Heart left ventricle (tissue), 16 donors: ENCODE measurements at places on chromosomes 1 and 21. TPM values are rescaled to one million over a fixed set of nuclear protein-coding genes. Genes with fewer than 3 reads are reported as not detected.

GRCh38 chr1:220119043-220119512 is 25.1 kb downstream of the IARS2 start:
- H3K27me3 ChIP-seq = no peaks in the 10 kb centered on the region
- H3K36me3 ChIP-seq = peaks cover 8% of the 10 kb centered on the region
- no peak overlapping the region for H3K4me3 ChIP-seq

GRCh38 chr1:16215882-16216753 is 3.7 kb upstream of the ARHGEF19 start:
- H3K27ac ChIP-seq = peak overlapping the region; percentile 58
- DNase-seq = peak; percentile 93
- H3K27me3 ChIP-seq = no peaks in the 10 kb centered on the region
- no peaks in the 10 kb centered on the region for H3K36me3 ChIP-seq

DNA sequence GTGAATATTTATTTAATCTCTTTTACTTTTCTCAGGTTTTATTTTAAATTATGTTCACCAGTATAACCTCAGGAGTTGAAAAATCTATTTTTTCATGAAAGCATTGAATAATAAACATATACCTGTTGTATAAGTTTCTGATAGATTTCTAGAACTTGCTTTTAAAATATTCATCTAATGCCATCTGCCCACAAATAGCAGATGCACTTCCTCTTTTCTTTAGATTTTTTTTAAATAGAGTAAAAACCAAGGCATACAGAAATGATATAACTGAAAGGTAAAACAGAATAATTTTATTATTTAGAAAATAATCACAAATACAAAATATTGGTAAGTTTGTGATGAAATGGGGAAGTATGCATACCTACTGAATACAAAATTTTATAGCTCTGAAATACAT is 130.7 kb upstream of the PRMT6 start:
- no peak overlapping the region for H3K27ac ChIP-seq
- no peaks in the 10 kb centered on the region for H3K27me3 ChIP-seq
- H3K4me3 ChIP-seq = no peak overlapping the region

- no peak overlapping the region for H3K4me3 ChIP-seq
- no peaks in the 10 kb centered on the region for H3K4me1 ChIP-seq
- no peaks in the 10 kb centered on the region for H3K36me3 ChIP-seq
- no peaks in the 10 kb centered on the region for H3K27me3 ChIP-seq
- H3K27ac ChIP-seq = peak overlapping the region; percentile 95
Observed at GRCh38 chr1:58905126-58905490, 121.3 kb upstream of the JUN start.

DNA sequence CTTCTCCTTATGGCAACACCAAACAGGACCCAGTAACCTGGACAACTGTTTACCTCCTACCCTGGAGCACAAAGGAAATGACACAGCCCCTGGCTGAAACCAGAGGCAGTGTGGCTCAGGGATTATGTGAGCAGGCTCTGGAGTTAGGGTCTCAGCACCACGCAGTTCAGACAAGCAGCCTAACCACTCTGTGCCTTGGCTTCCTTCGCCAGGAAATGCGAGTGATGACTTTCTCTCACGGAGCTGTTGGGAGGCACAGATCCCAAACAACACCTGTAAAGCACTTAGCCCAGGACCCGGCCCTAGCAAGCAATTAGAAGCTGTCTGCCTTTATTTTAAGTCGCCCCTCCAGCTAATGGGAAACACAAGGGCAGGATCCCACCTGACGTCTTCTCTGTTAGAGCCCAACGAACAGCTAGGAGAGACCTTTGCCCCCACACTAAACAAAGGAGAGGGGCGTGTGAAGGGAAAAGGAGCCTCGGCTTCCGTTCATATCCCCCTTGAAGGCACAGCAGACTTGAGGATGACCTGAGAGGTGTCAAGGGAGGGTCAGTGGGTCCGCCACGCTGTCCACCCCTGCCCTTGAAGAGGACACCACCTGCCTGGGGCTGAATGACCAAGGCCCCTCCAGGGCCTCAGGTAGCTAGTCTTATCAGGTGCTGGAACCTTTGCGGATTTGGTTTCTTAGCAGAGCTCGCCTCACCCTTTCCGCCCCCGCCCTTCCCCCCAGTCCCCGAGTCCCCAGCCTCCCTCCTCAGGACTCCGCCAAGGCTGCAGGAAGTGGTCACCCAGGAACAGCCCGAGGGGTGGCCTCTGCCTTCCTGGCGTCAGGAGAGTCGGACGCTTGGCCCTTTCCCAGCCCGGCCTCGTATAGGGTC is 860 bp downstream of the TMEM63A start:
- no peaks in the 10 kb centered on the region for H3K27me3 ChIP-seq
- peaks cover 49% of the 10 kb centered on the region for H3K4me1 ChIP-seq
- H3K36me3 ChIP-seq = no peaks in the 10 kb centered on the region
- peak overlapping the region; percentile 85 for H3K4me3 ChIP-seq
- peak overlapping the region; percentile 82 for H3K27ac ChIP-seq

- no peak overlapping the region for H3K4me3 ChIP-seq
- DNase-seq = no peak
- H3K27ac ChIP-seq = no peak overlapping the region
- no peaks in the 10 kb centered on the region for H3K4me1 ChIP-seq
- no peaks in the 10 kb centered on the region for H3K36me3 ChIP-seq
Observed at GRCh38 chr21:34813266-34813894, 144.6 kb downstream of the CLIC6 start.

Gene NBPF20
- total RNA-seq = 1.3 TPM

- H3K27me3 ChIP-seq = peaks cover 6% of the 10 kb centered on the region
- peaks cover 9% of the 10 kb centered on the region for H3K4me1 ChIP-seq
- H3K36me3 ChIP-seq = no peaks in the 10 kb centered on the region
- H3K27ac ChIP-seq = peak overlapping the region; percentile 54
- DNase-seq = peak; percentile 49
Observed at GRCh38 chr1:65265651-65266351, 43.5 kb upstream of the DNAJC6 start.

Gene FGGY
- 39.3 TPM for total RNA-seq

GRCh38 chr21:45855248-45855811 is 126.2 kb upstream of the COL6A1 start:
- H3K27me3 ChIP-seq = no peaks in the 10 kb centered on the region
- H3K4me1 ChIP-seq = no peaks in the 10 kb centered on the region
- H3K27ac ChIP-seq = no peak overlapping the region
- H3K36me3 ChIP-seq = no peaks in the 10 kb centered on the region
- H3K4me3 ChIP-seq = no peak overlapping the region

DNA sequence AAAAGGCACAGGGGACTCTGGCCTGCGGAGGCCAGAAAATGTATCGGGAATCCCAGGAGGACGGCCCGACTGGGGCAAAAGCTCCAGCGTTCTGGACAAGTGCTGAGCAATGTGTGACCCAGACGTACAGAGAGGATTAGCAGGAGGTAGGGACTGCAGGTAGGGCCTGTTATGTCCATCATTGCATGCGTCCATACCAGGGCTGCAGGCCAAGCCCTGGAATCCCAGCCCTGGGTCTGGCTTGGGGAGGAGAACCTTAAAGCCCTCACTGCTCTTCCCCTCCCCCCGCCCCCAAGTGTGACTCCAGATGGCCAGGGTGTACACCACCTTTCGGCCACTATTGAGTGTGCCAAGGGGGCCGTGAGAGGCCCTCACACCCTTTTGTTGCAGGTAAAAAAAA is 2.0 kb downstream of the RNF207 start:
- no peak overlapping the region for H3K27ac ChIP-seq
- H3K27me3 ChIP-seq = no peaks in the 10 kb centered on the region
- H3K4me3 ChIP-seq = no peak overlapping the region
- no peak for DNase-seq
- peaks cover 47% of the 10 kb centered on the region for H3K4me1 ChIP-seq

GRCh38 chr21:34548781-34549376 is 36.9 kb upstream of the KCNE1 start:
- DNase-seq = no peak
- H3K36me3 ChIP-seq = no peaks in the 10 kb centered on the region
- no peak overlapping the region for H3K27ac ChIP-seq
- no peaks in the 10 kb centered on the region for H3K27me3 ChIP-seq
- peaks cover 64% of the 10 kb centered on the region for H3K4me1 ChIP-seq
- no peak overlapping the region for H3K4me3 ChIP-seq

GRCh38 chr1:109184687-109185086 is 29.0 kb upstream of the SARS1 start:
- peaks cover 8% of the 10 kb centered on the region for H3K4me1 ChIP-seq
- no peak overlapping the region for H3K4me3 ChIP-seq
- no peaks in the 10 kb centered on the region for H3K36me3 ChIP-seq
- no peaks in the 10 kb centered on the region for H3K27me3 ChIP-seq

Gene TNFRSF4
- total RNA-seq = 2.7 TPM

DNA sequence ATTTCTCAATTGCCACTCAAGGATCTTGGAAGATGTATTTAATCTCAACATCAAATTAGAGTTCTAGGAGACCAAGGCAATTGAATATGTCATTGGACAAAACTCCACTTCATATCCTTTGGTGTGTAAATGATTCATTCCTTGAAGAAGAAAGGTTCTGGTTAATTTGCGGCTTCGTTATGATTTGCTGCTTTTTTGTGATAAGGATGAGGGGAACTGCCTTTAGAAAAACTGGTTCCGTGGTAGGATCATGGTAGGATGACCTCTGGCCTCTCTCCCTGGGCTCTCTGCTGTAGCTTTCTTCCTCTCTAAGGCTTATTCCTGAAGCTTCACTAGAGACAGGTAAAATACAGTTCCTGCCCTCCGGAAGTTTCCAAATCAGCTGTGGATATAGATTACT is 51.5 kb upstream of the ERRFI1 start:
- H3K36me3 ChIP-seq = no peaks in the 10 kb centered on the region
- no peaks in the 10 kb centered on the region for H3K27me3 ChIP-seq
- DNase-seq = no peak
- peak overlapping the region; percentile 50 for H3K27ac ChIP-seq
- H3K4me3 ChIP-seq = no peak overlapping the region
- peaks cover 28% of the 10 kb centered on the region for H3K4me1 ChIP-seq

DNA sequence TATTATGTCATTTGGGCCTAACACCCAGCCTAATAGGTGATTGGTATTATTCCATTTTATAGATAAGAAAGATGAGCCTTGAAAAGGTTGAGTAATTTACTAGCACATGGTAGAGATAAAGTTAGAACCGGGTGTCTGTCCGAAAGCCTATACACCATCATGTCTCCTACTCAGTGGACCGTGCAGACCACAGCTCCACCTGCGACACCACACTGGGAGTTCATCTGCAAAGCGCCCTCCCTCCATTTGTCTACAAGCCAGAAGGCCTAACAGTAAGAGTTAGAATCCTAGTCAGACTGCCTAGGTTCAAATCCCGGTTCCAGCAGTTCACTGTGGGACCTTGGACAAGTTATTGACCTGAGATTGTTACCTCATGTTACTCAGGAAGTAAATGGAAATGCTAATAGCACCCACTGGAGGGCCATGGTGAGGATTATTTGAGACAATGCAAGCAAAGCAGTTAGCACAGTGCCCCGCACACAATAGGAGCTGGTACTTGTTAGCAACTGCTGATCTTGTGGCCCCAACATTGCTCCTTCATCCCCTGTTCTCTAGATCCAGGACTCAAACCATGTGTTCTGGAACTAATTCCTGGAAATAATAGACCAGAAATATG is 20.5 kb downstream of the ARMH1 start:
- no peak for DNase-seq
- H3K4me1 ChIP-seq = no peaks in the 10 kb centered on the region
- no peaks in the 10 kb centered on the region for H3K27me3 ChIP-seq
- H3K27ac ChIP-seq = no peak overlapping the region
- no peaks in the 10 kb centered on the region for H3K36me3 ChIP-seq
- no peak overlapping the region for H3K4me3 ChIP-seq

GRCh38 chr1:62306065-62306464 is 13.2 kb downstream of the KANK4 start:
- H3K27me3 ChIP-seq = no peaks in the 10 kb centered on the region
- H3K36me3 ChIP-seq = no peaks in the 10 kb centered on the region

DNA sequence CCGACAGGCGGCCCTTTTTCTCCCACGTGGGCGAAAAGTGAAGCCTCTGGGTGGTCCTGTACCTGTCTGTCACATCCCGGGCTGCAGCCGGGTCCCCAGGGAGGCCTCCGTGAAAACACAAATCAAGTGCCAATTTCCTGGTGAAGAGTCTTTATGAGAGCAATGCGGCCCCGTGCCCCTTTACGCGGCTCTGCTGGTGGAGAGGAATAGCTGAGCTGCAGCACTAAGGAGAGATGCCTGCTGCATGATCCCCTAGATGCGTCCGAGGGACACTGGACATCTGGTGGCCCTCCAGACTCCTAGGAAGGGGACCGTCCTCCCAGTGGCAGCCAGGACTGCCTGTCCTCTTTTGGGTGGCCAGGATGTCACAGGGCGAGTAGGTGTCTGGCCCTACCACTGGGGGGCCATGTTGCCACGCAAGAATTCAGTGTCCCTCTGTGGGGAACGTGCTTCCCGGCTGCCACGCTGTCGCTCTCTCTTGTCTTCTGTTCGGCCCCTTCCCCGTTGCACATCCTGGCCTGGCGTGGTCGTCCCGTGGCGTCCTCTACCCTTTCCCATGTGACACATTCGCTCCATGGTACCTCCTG is 38.7 kb downstream of the COL18A1 start:
- H3K36me3 ChIP-seq = no peaks in the 10 kb centered on the region
- H3K27ac ChIP-seq = no peak overlapping the region
- peaks cover 11% of the 10 kb centered on the region for H3K4me1 ChIP-seq
- no peak overlapping the region for H3K4me3 ChIP-seq

Gene AGO4
- 12.4 TPM for total RNA-seq

- H3K27ac ChIP-seq = no peak overlapping the region
- no peaks in the 10 kb centered on the region for H3K27me3 ChIP-seq
- H3K36me3 ChIP-seq = no peaks in the 10 kb centered on the region
- no peaks in the 10 kb centered on the region for H3K4me1 ChIP-seq
- no peak for DNase-seq
Observed at GRCh38 chr1:107434361-107434693, 293.5 kb downstream of the NTNG1 start.

DNA sequence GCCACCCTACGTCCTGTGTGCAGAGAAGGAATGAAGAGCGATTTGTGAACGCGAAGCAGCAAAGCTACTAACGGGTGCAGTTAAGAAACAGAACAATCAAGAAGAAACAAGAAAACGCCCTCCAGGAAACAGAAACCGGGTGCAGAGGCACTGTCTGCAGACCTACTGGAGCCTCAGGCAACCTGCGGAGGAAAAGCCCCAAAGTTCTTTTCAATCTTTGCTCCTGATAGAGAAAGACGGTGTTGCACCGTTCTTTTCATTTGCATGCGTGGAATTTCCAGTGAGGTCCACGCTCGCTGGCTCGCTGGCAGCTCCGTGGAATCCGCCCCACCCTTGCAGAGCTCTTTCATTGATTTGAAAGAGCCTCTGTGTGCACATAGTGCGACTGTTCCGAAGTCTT is 37.0 kb upstream of the PDE9A start:
- H3K27me3 ChIP-seq = peaks cover 52% of the 10 kb centered on the region
- no peak overlapping the region for H3K27ac ChIP-seq
- DNase-seq = no peak
- no peaks in the 10 kb centered on the region for H3K36me3 ChIP-seq

Gene SDF4
- total RNA-seq = 167 TPM

Gene S100A12
- total RNA-seq = 5.0 TPM

GRCh38 chr1:47871799-47872353 is 125.3 kb downstream of the TRABD2B start:
- H3K4me3 ChIP-seq = no peak overlapping the region
- H3K4me1 ChIP-seq = peaks cover 10% of the 10 kb centered on the region
- H3K27ac ChIP-seq = no peak overlapping the region
- DNase-seq = no peak
- H3K36me3 ChIP-seq = no peaks in the 10 kb centered on the region
